Stimulated activated CD8-positive, alpha-beta memory T cell treated with anti-CD3 and anti-CD28 coated beads, Interleukin-2, amount 100 ng/mL, for 48 hours (primary cell): ENCODE measurements at places on chromosomes 2 and 18.

- no peak for DNase-seq
These were observed 76.2 kb upstream of the UPP2 start for GRCh38 chr2:158025255-158025996.

GRCh38 chr2:138818556-138818955, 38.4 kb upstream of the NXPH2 start:
- DNase-seq, result no peak

GRCh38 chr2:239549711-239550255, 149.0 kb upstream of the HDAC4 start:
- DNase-seq, result no peak

- DNase-seq, result no peak
These were observed 68.4 kb upstream of the CTDP1 start for GRCh38 chr18:79611040-79611681.

GRCh38 chr18:48739266-48740067, 200.6 kb downstream of the CTIF start:
- no peak for DNase-seq

DNA sequence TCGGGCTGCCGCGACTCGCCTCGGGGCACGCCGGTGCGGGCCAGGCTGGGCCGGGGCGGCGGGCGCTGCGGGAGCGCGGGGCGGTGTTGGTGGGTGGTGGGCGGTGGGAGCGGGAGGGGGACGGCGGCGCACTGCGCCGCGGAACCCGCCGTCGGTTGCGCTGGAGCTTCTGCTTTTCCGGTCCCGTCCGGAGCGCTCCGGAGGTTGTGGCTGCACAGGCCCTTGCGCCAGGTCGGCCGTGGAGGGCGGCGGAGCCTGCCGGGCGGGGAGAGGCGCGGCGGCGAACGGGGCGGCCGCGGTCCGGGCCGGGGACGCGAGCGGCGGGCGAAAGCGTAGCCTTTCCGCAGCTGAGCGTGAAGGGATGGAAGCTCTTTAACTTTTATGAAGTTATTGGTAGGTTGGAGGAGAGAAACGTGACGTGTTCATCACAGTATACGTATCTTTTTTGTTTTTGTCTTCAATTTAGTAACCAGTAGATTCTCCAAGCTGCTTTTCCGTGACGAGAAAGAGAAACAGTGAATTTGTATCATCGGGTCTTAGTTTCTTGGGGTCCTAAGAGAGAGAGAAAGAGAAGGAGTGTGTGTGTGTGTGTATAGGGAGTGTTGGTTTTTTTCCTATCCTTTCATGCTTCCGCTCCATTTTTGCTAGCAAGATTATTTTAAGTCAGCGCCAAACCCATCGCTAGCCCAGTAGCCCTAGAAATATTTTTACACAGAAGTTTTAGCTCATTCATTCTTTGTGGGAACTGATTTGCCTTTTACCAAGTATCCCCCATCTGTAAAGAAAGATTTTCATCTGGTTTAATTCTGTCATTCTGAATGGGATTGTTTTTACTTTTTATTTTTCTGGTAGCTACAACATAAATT, 535 bp downstream of the ATG4B start:
- DNase-seq, result peak; percentile 41

DNA sequence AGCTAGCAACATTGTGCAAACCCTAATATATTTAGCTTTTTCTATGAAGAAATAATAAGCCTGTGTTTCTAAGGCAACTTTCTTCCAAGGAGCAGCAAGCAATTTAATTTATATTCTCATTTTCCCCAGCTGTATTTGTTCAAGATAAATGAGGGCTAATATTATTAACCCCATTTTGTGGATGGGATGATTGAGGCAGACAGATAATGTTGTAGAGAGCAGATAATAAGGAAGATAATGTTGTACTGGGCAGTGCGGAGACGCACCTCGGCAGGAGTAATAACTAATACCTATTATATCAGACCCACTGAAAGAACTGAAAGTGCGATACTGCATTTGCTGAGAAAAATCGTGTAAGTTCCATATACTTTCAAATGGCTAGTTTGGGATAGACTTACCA, 344.1 kb upstream of the FANCL start:
- DNase-seq, result no peak

DNA sequence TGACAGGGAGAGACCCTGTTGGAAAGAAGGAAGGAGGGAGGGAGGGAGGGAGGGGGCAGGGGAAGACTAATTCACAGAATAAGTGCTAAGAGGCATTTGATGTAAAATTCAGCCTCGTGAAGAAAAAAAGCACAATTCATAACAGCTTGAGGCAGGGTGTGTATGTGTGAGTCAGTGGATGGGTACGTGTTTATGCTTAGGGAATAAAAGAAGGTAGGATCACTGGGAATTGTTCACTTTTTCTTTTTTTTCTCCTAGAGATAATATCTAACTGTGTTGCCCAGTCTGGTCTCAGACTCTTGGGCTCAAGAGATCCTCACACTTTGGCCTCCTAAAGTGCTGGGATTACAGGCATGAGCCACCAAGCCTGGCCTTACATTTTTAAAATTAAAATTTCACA, 39.2 kb downstream of the WDR33 start:
- no peak for DNase-seq

GRCh38 chr2:40937284-40937683, 485.4 kb upstream of the SLC8A1 start:
- DNase-seq, result no peak

GRCh38 chr18:48675912-48676311, 137.1 kb downstream of the CTIF start:
- DNase-seq, result no peak

GRCh38 chr2:177289824-177290628, 25.5 kb upstream of the NFE2L2 start:
- no peak for DNase-seq

GRCh38 chr2:216634370-216635148, 1.3 kb downstream of the IGFBP2 start:
- no peak for DNase-seq

- DNase-seq, result peak; percentile 10
These were observed 79.0 kb downstream of the CIB4 start for GRCh38 chr2:26561918-26562810.

DNA sequence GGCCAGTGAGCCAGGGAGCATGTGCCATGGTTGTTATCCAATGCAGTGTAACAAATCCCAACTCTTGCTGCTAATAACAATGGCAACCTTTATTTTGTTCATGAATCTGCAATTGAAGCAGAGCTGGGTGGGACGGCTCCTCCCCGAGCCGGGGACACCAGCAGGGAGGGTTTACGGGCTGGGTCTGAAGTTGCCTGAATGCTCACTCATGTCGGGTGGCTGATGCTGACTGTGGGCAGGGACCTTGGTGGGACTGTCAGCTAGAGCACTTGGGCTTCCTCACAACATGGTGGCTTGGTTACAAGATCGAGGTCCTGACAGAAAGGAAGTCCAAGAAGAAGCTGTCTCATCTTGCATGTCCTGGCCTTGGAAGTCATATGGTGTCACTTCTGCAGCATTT, 264.5 kb downstream of the NDUFA10 start:
- no peak for DNase-seq

DNA sequence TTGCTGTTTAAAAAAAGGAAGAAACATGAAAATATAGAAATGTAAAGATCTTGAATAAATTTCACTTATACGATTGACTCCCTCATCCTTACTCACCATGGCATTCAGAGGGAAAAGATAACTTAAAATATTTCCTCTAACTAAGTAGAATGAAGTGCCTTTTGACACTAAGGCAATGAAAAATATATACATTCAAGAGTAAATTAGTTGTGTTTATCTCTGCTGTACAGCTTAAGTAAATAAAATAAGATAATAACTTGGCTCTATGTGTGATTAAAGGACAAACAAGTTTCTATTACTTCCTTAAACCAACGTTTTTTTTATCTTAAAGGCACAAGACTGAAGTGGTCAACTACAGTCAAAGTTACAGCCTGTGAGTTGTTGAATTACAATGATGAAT, 142.3 kb upstream of the LRRTM4 start:
- DNase-seq, result no peak

GRCh38 chr2:240742602-240743095, 51.0 kb downstream of the AQP12A start:
- no peak for DNase-seq

- no peak for DNase-seq
These were observed 87.1 kb downstream of the ITGB1BP1 start for GRCh38 chr2:9336241-9336575.

DNA sequence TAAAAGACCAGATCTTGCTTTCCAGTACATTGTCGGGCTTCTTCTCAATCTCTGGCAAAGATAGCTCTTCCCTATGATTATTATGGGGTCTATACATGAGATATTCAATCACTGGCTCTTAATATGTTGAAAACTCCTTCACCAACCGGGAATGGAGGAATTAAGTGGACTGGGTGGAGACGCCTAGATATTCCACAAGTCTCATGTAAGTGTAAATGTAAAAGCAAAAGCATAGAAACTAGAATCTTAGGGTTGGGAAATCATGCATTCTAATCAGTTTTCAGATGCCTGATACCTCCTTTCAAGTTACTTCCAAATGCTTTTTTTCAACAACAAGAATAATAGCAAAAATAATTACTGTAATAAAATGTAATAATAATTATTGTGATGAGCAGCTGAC, 38.0 kb downstream of the DPP4 start:
- DNase-seq, result no peak

DNA sequence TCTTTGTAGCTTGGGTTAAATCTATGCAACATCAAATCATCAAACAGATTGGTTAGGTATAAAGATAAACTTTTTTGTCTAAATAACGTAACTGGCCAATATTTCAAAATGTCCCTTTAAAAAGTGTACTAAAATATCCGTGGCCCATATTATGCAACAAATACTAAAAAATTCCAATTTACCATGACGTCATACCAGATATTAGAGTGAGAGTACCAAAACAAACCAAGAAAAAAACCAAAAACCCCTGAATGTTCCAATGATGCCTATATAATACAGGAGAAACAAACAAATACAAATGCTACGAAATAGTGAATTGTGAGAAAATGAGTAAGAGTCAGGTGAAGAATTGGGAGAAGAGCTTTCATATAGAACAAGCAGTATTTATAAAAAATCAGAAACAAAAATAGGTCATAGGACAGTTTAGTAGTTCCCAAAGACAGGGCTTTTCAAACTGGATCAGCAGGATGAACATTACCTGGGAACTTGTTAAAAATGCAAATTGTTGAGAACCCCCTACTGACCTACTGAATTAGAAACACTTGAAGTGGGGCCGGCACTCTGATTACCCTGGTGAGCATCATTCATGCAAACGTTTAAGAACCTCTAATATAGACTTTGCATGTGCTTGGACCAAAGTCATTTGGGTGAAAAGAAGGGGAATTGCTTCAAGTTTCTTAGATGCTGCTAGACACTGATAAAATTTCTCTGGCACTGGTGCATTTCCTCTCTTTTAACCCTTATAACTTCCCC, 753.7 kb downstream of the DSC3 start:
- DNase-seq, result no peak

DNA sequence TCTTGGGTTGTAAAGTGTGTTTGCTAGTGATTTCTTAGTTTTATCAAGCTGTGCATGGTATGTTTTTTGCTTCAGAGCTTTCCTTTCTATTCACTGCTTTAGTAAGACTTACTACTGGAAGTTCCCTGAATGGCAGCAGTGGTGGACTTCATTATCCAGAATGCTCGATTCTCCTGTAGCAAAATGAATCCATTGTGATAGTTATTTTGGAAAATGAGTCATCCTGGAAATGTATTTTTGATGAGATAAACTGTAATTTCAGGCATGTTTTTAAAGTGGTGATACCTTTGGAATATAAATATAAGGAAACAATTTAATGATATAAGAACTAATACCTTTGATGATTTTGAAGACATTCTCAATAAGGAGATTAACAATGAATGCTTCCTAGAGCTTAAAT, 387.1 kb downstream of the PTPRM start:
- DNase-seq, result no peak

DNA sequence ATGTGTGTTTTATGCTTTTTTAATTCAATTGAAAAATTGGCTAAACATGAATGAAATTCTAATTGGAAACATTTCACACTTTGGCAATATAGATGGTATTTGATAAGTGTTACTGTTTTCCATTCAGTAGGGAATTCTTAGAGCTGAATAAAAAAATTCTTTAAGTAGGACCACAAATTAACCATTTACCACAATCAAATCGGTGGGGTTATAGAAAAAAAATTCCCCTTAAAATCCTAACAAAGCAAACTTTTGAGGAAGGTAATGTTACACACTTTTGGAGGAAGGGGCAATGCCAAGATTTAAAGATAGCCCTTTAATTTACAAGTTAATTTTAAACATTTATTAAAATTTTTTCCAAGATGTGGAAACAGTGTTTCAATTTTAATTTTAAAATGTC, 279.0 kb upstream of the FIGN start:
- DNase-seq, result no peak

GRCh38 chr2:234971496-234971895, 19.7 kb downstream of the SH3BP4 start:
- DNase-seq, result no peak

- no peak for DNase-seq
These were observed 149.7 kb upstream of the ZNF236 start for GRCh38 chr18:76672627-76673026.

GRCh38 chr18:65347446-65347845, 403.4 kb upstream of the CDH7 start:
- no peak for DNase-seq

- DNase-seq, result no peak
These were observed 24.0 kb upstream of the SLC39A10 start for GRCh38 chr2:195632856-195633572.

DNA sequence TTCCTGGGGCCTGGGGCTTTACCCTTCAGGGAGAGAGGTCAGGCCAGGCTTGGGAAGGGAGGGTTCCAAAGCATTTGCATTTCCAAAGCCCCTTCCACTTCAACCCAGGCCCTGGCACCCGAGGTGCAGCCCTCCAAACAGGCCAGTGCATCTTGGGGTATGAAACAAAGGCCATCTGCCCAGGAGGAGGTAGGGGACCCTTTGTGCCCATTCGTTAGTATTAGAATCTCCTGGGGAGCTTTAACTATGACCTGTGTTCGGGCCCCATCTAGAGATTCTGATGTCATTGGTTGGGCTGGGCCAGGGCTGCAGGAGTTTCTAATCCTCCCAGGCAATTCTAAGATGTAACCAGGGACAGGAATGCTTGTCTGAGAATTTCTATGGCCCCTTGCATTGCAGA, 73.6 kb downstream of the CIB4 start:
- DNase-seq, result no peak

GRCh38 chr2:2825516-2826208, 494.6 kb upstream of the MYT1L start:
- no peak for DNase-seq

DNA sequence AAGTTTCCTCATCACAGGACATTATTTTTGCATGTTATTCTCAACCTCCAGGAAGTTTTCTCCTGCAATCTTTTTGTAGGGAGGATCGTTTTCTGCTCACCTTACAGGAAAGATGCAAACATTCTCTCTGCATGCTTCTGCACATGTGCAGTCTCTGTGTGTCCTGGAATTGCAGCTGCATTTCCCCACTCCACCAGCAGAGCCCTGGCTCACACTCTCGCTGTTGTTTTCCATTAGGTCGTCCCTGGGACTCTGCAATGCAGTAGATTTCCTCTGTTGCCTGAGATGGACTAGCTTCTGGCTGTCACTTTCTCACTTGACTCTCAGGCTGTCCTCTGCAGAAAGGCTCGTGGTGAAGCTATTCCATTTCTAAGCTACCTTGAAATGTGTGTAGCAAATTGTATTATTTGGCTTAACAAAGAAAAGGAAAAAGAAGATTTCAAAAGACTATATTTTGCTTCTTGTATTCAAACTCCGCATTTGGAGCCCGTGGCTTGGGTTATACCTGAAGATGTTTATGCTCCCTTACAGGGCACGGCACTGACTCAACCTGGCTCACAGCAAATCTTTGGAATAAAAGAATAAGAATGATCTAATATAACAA, 346.7 kb downstream of the RAD51AP2 start:
- no peak for DNase-seq

- DNase-seq, result no peak
These were observed 50.9 kb upstream of the OTOF start for GRCh38 chr2:26528836-26529235.
